CD4-positive, alpha-beta T cell treated with Interleukin-17A for 4 hours (primary cell): ENCODE measurements at places on chromosomes 5 and 9.

- no peak for DNase-seq
Observed at GRCh38 chr5:143426437-143426991, 23.0 kb upstream of the NR3C1 start.

DNA sequence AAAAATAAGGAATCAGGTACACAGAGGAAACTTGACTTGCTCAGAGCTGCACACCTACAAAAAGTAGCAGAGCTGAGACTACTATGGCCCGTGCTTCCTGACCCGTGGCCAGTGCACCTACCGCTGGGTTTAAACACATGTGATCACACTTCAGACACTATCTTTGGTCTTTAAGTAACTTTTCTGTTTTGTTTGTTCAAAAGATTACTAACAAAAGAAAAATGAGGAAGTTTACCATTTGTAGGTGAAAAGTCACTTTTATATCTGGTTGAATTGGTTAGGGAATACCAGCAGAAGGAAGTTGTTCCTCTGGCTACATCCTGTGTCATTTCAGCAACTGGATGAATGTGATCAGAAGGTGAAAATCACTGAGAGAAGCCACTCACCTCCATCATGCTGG is 6.5 kb upstream of the SYK start:
- no peak for DNase-seq

DNA sequence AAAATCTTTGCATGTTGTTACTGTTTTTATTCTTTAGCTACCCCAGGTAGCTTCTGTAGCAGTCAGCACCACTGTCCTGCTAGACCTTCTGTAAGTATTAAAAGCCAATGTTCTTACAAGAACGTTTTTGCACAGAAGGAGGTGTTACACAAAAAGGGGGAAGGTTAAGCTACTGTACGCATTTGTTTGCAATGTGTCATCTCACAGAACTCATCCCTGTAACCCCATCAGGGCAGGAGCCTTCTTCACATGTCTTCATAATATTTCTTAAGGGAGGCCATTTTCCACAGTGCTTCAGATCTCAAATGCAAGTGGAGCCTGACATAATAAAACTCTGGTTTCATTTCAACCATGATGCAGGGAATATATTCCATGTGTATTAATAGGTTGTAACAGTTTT is 67.9 kb downstream of the OSMR start:
- DNase-seq = no peak

DNA sequence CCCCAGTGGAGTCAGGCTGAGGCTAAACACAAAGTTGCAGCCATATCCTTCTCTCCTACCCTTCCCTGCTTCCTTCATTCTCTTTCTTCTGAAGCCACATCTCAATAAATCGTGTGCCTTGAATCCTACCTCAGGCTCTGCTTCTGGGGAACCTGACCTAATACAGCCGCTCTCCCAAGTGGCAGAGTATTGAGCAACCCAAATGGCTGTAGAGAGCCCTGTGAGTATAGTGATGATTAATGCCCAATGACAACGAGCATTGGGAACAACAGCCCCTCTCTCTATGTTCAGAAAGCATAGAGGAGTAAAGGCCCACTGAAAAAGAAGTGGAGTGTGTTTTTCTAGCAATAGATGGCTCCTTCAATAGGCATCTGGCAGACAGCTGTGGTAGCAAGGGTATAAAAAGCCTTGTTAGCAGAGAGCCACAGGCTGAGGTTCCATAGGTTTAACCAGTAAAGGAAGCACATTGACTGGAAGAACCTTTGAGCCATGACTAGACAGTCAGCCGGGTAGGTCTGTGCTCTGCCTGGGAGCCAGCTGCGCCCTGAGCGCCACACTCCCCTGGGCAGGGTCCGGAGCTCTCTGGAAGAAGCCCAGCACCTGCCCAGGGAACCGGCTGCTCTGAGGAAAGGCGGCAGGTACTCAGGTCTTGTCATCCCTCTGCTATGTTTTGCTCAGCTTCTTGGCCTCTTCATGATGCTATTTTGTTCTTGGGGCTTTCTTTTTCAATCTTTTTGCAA is 22.6 kb upstream of the HSPA9 start:
- DNase-seq = no peak

DNA sequence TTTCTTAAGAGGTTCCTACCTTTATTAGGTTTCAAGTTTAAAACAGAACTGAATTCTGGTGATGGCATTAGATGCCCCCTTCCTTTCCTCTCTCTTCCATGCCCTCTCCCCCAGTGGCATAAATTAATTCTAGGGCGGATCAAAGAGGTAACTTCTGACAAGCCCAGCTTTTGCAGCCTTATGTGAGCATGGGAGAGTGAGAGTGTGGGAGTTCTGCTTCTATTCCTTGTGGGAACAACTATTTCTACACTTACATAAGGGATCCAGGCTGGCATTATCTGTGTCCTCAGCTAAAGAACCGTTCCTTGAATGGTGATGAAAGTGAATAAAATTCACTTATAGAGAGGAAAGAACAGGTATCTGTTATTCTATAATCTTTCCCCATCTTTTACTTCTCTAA is 437.6 kb downstream of the KIF4B start:
- no peak for DNase-seq

- no peak for DNase-seq
Observed at GRCh38 chr9:600006-600405, 241.5 kb upstream of the DMRT1 start.

DNA sequence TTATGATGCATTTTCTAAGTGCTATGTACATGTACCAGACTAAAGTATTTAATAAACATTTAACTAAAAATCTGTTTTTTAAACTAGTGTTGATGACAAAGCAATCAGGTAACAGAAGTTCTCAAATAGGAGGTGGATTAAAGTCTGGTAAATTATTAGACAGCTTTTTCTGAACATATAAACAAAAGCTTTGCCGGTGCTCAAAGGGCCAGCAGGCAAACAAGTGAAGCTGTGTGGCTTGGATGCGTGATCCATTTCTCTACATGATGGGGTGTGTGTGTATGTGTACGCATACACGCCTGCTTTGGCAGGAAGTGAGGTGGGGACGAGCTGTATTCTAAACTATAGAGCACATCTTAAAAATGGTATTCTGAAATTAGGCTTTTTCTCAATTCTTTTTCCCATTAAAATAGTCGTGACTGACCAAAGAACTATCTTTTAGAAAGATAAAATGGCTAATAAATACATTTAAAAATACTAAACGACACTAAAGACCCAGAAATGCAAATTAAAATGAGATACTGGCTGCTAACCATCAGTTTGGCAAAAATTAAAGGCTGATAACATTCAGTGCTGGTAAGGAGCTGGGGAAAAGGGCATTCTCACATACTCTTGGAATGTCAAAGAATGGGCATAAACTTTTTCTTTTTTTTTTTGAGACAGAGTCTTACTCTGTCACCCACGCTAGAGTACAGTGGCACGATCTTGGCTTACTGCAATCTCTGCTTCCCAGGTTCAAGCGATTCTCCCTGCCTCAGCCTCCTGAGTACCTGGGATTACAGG is 174.0 kb downstream of the MAPKAP1 start:
- DNase-seq = no peak

DNA sequence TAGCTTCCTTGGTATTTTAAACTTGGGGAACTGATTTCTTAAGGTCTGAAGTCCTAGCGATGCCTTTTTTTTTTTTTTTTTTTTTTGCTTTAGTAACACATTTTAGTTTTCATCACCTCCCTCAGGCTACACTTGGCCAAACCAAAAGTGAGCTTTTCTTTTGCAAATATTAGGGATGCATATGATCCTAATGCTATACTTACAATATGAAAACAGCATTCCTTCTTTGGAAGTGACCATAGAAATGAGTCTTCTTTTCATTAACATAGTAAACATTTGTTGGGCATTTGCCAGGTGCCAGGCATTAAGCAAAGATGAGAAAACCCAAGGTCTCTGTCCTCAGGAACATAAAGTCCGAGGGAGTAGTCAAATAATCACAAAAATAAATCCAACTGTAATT is 189.8 kb downstream of the ALDH1A1 start:
- no peak for DNase-seq

DNA sequence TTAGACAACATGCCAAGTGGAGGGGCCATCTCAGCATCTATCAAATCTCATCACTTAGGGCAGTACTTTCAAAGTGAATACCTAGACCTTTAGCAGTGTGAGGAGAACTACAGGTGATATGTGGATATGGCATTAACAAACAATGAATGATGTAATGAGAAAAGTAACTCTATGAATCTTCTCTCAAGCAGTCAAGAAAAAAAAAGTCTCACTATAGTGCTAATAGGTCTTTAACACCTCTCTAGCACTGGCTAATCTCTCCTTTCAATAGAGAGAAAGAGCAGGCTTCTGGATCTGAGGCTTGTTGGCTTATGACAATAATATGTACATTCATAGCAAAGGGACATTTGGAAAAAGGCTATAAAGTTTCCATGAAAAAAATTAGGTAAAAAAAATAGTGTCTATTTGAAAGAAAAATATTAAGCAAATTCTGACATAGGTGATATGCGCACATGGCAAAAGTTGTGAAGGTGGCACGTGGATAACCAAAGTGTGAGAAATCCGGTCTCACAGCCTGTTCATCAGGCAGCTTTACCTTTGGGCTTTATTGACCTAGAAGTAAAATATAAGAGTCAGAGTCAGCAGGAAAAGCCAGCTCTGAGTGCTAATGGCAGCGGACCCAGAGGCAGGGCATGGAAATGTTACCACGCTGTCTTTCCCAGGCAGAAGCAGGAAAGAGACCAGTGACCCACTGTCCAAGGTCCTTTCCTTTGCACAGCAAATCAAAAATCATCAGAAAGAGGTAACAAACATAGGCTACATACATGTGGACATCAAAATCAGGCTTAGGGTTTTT is 203.4 kb downstream of the EFNA5 start:
- DNase-seq = no peak

DNA sequence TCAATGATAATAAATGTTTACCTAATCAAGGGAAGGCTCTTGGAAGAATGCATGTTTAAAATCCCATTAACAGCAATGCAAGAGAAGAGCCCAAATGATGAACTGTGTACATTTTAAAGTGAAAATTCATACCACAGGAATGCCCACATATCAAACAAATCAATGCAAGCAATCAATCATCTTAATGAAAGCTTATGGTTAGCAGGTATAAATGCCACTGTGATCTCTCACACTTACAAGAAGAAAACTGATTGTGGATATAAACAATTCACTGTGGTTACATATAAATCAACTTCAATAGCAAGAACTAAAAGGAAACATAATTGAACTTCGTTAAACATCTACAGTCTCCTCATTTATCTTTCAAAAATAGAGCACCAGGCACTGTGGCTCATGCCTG is 161.0 kb upstream of the RORB start:
- DNase-seq = no peak

DNA sequence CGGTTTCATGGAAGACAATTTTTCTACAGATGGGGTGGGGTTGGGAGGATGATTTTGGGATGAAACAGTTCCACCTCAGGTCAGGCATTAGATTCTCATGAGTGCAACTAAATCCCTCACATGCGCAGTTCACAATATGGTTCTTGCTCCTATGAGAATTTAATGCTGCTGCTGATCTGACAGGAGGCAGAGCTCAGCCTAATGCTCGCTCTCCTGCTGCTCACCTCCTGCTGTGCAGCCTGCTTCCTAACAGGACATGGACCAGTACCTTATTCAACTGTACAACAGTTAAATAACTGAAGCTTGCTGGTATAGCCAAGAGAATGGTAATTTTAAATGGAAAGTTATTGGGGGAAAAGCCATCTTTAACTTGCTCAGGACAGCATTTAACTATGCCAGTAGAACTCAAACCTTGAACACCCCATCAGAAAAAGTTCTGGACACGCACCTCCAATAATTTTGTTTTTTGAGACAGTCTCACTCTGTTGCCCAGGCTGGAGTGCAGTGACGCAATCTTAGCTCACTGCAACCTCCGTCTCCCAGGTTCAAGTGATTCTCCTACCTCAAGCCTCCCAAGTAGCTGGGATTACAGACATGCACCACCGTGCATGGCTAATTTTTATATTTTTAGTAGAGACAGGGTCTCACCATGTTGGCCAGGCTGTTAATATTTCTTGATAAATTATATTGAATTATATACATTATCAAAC is 27.7 kb downstream of the HMGCR start:
- DNase-seq = no peak

DNA sequence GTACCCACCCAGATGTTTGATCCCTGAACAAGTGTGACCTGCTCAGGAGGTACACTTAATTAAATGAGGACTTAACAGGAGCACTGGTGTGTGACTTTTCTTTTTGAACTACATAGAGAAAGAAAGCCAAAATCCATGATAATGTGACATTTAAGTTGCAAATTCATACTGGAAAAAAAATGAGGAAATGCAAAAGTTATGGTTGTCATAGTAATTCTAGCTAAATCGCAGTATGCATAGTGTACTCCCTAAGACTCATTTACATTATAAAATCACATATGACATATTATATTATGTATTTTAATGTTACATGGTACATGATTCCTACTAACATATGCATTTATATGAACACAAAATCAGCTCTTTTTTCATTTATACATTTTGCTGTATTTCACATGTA is 92.0 kb upstream of the PCSK5 start:
- no peak for DNase-seq

- no peak for DNase-seq
Observed at GRCh38 chr9:87535817-87536539, 38.3 kb downstream of the DAPK1 start.

- no peak for DNase-seq
Observed at GRCh38 chr9:127809540-127810377, 7.1 kb downstream of the FPGS start.

DNA sequence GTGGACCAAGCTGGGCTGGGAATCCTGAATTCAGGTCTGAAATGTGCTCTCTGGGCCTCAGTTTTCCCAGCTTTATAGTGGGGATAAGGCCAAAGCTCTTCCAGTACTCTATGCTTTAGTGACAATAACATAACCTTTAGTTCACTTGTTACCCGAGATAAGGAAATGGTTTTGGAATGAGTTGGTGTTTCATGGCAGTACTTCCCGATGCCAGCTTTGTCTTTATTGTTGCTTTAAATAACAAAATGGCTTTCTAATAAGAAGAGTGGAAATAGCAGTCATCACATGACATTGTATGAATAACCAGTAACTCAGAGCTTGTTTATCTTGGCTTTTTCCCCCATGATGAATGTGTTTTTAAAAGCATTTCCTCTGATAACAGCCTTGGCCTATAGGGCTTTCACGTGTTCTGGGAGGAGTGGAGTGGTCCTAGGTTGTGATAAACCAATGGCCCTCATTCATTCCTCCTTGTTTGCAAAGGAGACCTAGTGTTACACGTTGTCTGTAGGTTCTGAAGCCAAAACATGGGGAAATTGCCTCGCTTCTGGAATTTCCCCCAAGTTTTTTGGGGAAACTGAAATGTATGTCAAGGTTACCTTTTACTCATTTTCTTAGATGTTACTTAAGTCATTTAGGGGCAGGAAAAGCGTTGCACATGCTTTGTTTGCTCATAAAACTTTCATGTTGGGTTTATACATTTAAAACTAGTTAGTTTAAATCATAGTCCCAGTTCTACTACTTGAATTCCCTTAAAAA is 53.7 kb downstream of the ZNF618 start:
- DNase-seq = no peak

- no peak for DNase-seq
Observed at GRCh38 chr9:95780751-95781150, 94.7 kb upstream of the ERCC6L2 start.
